ENCODE measurements at places on chromosomes 16 and 17. TPM values are rescaled to one million over a fixed set of nuclear protein-coding genes. Genes with fewer than 3 reads are reported as not detected.

The TBX4 gene
- not detected for total RNA-seq

The CTF1 gene
- total RNA-seq, result 8.7 TPM

The PPY gene
- not detected for total RNA-seq

The USP7 gene
- 61.6 TPM for total RNA-seq

The CTRB1 gene
- total RNA-seq, result not detected
